ENCODE measurements at places on chromosomes 6 and 20.

- no peak for DNase-seq
These were observed 2.3 kb downstream of the PXDC1 start for GRCh38 chr6:3749067-3749841.

DNA sequence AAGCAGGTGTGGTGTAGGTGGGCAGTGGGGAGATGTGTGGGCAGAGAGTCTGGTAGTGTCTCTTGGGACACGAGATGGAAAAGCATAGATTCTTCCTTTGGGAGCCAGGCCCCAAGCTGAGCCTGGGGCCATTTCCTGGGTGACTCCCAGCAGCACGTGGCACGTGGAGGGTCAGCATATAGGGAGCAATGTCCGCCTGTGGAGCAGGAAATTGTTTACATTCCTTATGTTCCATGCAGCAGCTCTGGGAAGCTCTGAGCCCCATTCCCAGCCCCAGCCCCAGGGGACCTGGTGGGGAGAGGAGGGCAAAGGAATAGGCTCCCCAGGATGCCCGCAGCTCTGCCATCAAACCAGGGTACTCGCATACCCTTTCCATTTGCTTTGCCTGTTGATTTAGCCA is 57.6 kb downstream of the DAAM2 start:
- DNase-seq: no peak

DNA sequence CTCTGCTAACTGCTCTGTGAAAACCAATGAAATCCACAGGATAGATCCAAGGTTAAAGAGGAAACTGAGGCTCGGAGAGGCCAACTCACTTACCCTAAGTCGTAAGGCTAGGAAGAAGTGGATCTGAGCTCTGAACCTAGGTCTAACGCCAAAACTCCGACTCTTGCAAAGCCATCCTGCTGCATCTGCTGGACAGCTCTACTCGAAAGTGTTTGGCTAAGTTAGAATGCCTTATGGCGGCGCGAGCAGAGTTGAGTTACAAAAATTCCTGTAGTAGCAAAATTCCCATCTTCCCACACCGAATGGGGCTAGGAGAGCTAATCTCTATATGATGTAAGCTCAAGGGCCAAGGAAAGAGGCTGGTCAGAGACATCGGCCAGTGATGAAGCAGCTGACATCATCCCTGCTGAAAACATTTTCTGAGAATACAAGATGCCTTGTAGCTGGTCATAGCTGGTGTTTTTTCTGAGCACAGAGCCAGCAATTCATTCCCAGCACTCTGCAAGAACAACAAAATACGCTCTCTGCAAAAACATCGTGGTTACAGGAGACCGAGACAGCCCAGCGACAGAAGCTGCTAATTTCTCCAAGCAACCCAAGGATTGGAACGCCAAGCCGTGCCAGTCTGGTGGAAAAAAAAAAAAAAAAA is 1.8 kb downstream of the SPATA2 start:
- DNase-seq: no peak

- DNase-seq: no peak
These were observed 74.7 kb upstream of the CITED2 start for GRCh38 chr6:139448998-139449610.

GRCh38 chr6:23086100-23086499 is 516.7 kb downstream of the HDGFL1 start:
- DNase-seq: no peak

GRCh38 chr6:134115715-134116074 is 63.3 kb upstream of the SLC2A12 start:
- no peak for DNase-seq

- no peak for DNase-seq
These were observed 118.4 kb upstream of the EDN1 start for GRCh38 chr6:12171717-12172116.
